Cardiac muscle cell (in vitro differentiated cells and primary cell): ENCODE measurements at places on chromosomes 5 and 9.

DNA sequence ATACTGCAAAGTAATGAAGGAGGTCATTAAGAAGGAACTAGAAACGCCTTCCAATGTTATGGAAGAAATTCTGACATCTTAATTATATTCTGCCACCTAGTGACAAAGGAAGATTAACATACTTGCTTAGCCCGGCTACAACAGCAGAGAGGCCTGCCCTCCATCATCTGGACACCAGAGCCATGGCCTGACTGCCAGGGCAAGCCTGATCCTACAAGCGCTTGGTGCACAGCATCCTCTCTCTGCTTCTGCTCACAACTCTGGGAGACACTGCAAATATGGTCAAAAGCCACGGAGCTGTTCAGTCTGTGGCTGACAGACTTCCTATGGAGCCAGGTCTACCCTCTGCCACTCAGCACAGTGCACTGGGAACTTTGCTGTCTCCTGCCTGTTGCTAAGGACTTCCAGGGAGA lies 87.3 kb upstream of the SLC44A1 start:
- DNase-seq = peak; percentile 88

GRCh38 chr5:127567026-127567768 lies 49.8 kb downstream of the PRRC1 start:
- no peak for DNase-seq

DNA sequence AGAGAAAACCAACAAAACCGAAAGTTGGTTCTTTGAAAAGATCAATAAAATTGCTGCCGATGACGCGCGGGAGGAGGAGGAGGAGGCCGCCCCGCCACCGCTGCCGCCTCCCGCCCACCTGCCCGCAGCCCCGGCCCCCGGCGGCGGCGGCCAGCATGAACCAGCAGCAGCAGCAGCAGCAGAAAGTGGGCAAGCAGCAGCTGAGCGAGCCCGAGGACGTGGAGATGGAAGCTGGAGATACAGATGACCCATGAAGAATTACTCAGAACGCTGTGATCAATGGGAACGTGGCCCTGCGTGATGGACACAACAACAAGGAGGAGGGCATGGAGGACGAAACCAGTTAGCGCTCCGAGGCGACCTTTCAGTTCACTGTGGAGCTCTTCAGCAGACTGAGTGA lies 53.9 kb upstream of the EFNA5 start:
- no peak for DNase-seq

DNA sequence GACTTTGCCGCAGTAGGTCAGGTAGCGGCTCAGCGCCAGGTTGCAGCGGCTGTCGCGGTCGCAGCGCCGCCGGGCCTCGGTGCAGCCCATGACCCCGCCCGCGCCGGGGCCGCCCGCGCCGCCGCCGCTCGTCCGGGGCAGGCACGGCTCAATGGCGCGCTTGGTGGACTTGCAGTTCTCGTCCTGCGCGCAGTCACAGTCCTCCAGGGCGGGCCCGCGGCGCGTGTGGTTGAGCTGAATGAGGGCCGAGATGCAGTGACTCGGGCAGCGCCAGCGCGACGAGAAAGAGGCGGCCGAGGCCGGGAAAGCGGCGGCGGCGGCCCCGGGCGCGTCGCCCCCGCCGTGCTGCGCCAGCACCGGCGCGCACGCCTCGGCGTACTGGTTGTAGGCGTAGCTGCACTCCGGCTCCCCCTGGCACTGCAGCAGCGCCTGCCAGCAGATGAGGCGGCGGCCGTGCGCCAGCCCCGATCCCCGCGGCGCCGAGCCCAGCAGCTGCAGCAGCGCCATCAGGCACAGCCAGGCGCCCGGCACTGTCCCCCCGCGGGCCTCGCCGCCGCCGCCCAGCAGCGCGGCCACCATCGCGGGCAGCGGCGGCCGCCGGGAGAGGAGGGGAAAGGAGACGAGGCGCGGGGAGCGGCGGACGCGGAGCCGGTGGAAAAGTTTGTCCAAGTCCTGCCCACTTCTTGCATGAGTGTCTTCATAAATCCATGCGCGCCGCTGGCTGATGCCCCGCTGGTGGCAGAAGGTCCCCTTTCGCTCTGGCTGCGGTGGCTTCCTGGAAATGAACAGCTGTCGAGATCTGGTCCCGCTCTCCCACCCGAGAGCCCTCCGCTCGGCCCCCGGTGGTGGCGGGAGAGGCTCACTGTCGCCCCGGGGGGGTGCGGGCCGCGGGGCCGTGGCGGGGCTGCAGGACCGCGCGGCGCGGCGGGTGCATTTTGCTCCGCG lies 833 bp downstream of the GAS1 start:
- DNase-seq = peak; percentile 78

GRCh38 chr5:119343766-119344165 lies 12.1 kb upstream of the TNFAIP8 start:
- no peak for DNase-seq

DNA sequence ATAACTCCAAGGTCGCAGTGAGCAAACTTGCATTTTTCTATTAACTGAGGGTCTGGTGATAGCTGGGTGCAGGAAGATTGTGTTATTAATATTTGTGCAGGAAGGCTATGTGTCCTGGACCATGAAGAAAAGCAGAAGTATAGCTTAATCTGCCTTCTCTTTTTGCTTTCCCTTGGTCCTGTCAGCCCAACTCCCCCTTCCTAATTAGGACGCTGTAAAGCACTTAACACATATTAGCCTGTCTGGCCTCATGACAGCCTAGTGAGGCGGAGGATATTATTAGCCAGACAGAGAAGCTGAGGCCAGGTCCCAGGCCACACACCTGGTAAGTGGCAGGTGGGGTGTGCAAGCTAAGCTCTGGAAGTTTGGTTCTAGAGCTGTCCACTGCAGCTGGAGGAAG lies 29.5 kb downstream of the SLC46A2 start:
- no peak for DNase-seq

- no peak for DNase-seq
Measured at GRCh38 chr5:79529110-79529509, 15.2 kb upstream of the HOMER1 start.

- DNase-seq = no peak
Measured at GRCh38 chr5:14182761-14183160, 39.6 kb downstream of the TRIO start.

GRCh38 chr5:58466939-58467338 lies 7.1 kb upstream of the PLK2 start:
- peak; percentile 55 for DNase-seq

- DNase-seq = peak; percentile 59
Measured at GRCh38 chr5:64811050-64811640, 42.4 kb downstream of the CWC27 start.
